Activated CD4-positive, alpha-beta T cell treated with anti-CD3 and anti-CD28 coated beads, Interleukin-2, amount 10 ng/mL, durations not matched to agents 7 days and 5 days (primary cell): ENCODE measurements at places on chromosomes 5 and 9. TPM values are rescaled to one million over a fixed set of nuclear protein-coding genes. Genes with fewer than 3 reads are reported as not detected.

Gene CDO1
- not detected for total RNA-seq

DNA sequence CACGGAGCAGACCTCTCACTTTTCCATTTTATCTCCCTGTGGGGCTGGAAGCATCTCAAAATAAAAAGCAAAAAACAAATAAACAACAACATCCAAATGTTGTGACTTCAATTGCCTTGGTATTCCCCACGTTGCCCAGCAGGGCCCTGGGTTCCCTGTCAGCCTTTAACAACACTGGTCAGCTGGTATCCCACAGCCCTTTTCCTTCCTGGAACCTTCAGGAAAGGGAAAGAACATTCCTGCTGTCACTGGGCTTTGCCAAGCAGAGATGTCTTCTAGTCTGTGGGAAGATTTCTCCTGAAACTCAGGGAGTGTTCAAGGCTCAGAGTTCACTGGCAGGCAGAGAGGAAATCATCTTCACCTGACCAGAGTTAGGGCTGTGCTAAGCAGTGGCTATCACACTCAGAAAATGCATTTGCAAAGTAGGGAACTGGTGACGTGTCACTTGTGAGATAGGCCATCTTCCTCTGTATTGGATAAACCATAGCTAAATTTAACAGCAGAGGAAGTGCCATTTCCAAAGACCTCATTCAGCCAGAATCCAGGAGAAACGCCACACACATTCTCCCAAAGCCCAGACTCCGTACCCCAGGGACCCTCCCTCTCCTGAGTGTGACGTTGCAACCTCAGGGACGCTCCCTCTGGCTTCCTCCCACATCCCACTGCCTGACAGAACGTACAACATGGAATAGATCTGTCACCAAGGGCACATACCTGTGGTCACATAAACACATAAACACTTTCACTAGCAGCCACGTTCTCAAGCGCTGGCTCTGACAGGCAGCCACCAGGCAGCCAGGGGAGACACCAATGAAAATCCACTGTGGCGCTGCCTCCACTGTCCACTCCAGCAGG, 274.0 kb upstream of the DAPK1 start:
- no peaks in the 10 kb centered on the region for H3K36me3 ChIP-seq

GRCh38 chr9:19493174-19493811, 84.5 kb downstream of the ACER2 start:
- peak; percentile 50 for DNase-seq
- peaks cover 9% of the 10 kb centered on the region for H3K4me1 ChIP-seq
- H3K27me3 ChIP-seq, result peaks cover 2% of the 10 kb centered on the region
- H3K4me3 ChIP-seq, result no peak overlapping the region
- no peak overlapping the region for H3K27ac ChIP-seq

Gene F12
- 0.60 TPM for total RNA-seq

Gene XRCC4
- 9.5 TPM for total RNA-seq

Gene PLAA
- total RNA-seq, result 29.0 TPM

DNA sequence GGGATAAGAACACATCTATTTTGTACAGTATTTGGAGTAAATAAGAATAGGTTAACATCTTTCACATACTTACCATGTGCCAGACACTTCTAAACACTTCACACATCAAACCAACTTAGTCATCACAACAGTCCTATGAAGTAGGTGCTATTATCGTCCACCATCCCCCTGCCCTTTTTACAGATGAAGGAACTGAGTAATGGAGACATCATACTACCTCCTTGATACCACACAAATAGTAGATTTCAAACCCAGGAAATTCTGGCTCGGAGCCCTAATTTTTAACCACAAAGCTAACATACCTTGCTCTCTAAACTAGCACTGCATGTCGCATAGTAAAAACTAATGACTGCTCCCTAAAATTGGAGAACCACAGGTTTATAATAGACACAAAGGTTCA, 4.2 kb upstream of the ZNF366 start:
- H3K27me3 ChIP-seq, result peaks cover 27% of the 10 kb centered on the region
- no peak overlapping the region for H3K4me3 ChIP-seq
- H3K4me1 ChIP-seq, result no peaks in the 10 kb centered on the region

GRCh38 chr5:179875741-179876609, 17.4 kb upstream of the MRNIP start:
- H3K27me3 ChIP-seq, result no peaks in the 10 kb centered on the region
- DNase-seq, result no peak
- H3K27ac ChIP-seq, result no peak overlapping the region
- peaks cover 2% of the 10 kb centered on the region for H3K4me1 ChIP-seq
- no peak overlapping the region for H3K4me3 ChIP-seq
- H3K36me3 ChIP-seq, result peaks cover 8% of the 10 kb centered on the region

- H3K27me3 ChIP-seq, result peaks cover 30% of the 10 kb centered on the region
- H3K4me1 ChIP-seq, result peaks cover 11% of the 10 kb centered on the region
- no peak overlapping the region for H3K27ac ChIP-seq
Observed at GRCh38 chr5:31853398-31854135, 214.6 kb downstream of the PDZD2 start.

DNA sequence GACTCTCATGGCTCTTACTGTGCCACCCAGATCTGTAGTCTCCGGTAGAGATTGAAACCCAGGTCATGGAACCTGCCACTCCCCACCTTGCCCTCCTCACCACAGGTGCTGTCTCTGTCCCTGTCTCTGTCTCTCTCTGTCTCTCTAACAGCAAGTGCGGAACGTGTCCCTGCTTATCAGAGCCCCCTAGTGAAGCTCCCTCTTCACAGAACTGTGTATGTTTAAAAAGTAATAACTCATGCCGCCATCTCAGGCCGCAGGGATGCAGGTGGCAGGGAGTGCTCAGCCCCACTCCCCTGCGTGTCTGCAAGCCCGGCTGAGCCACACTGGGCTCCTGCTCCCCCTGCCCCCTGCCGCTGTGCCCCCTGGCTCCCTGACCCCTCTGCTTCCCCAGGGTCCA, 43.8 kb downstream of the UNC5A start:
- no peak overlapping the region for H3K4me3 ChIP-seq
- H3K4me1 ChIP-seq, result no peaks in the 10 kb centered on the region
- H3K27ac ChIP-seq, result no peak overlapping the region
- no peak for DNase-seq
- H3K36me3 ChIP-seq, result no peaks in the 10 kb centered on the region
- H3K27me3 ChIP-seq, result no peaks in the 10 kb centered on the region

DNA sequence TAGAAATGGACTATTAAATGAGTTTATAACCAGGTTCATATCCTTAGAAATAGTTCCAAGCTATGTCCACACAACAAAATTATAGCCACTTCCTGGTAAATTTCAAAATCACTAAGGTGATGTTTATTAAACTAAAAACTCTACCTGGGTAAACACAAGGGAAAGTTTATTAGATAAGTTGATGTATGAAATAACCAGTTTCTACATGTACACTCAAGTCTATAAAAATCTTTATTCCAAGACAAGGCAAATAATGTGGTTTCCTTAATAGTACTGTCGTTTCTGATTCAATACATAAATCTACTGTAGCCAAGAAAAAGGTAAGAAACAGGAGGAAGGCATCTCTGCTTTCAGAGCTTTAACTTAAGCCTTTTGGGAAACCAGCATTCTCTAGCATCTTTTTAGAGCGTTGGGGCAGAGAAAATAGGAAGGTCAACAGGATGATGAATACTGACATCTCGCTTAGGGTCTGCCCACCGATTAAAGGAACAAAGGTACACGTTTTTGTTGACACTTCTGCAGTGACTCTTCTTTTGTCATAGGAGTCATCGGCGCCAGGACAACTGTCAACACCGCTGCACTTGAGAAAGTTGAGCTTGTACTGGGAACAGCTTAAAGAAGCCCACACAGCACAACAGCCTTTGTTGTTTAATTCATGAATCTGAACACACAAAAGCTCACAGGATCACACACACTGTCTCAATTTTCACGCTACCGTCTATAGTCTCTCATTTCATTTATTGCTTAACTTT, 513.6 kb downstream of the SLCO4C1 start:
- H3K27ac ChIP-seq, result no peak overlapping the region
- no peak for DNase-seq
- no peaks in the 10 kb centered on the region for H3K36me3 ChIP-seq
- H3K4me3 ChIP-seq, result no peak overlapping the region
- no peaks in the 10 kb centered on the region for H3K27me3 ChIP-seq

DNA sequence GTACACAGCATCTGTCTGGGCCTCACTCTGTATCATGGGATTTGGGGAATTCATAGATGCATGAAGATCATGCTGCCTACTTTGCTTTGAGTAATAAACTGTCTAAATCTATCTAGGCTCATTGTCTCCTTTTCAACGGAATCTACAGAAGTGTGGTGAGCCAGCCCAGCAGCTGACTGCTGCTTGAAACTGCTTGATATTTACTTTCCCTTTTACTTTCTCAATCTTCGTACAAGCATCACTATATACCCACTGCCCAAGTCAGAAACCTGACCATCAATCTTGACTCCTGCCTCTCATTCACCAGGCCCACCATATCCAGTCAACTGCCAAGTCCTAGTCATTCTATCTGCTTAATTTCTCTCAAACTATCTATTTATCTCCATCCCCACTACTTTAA, 142.9 kb downstream of the NR2F1-AS1 start:
- no peaks in the 10 kb centered on the region for H3K4me1 ChIP-seq
- H3K36me3 ChIP-seq, result no peaks in the 10 kb centered on the region
- no peak for DNase-seq
- no peaks in the 10 kb centered on the region for H3K27me3 ChIP-seq

Gene ANKRD31
- 0.17 TPM for total RNA-seq

Gene FGF1
- total RNA-seq, result not detected

DNA sequence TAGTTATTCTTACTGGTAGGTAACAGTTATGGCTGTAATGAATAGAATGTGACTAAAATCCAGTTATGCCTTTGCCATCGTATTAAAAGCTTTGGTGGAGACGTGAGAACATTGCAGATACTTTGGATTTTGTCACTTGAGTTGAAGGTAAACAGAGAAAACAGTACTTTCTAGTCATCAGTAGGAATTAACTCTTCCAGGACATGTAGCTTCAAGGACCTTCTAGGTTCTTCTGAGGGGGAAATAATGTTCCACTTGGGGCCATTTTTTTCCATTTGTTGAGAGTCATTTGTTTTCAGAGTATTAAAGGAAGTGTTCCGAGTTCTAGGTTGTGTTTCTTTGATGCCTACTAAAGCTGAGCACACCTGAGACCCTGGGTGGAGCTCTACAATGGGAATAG, 6.1 kb downstream of the TJP2 start:
- H3K4me1 ChIP-seq, result peaks cover 59% of the 10 kb centered on the region
- peaks cover 4% of the 10 kb centered on the region for H3K27me3 ChIP-seq
- H3K4me3 ChIP-seq, result no peak overlapping the region
- DNase-seq, result no peak

DNA sequence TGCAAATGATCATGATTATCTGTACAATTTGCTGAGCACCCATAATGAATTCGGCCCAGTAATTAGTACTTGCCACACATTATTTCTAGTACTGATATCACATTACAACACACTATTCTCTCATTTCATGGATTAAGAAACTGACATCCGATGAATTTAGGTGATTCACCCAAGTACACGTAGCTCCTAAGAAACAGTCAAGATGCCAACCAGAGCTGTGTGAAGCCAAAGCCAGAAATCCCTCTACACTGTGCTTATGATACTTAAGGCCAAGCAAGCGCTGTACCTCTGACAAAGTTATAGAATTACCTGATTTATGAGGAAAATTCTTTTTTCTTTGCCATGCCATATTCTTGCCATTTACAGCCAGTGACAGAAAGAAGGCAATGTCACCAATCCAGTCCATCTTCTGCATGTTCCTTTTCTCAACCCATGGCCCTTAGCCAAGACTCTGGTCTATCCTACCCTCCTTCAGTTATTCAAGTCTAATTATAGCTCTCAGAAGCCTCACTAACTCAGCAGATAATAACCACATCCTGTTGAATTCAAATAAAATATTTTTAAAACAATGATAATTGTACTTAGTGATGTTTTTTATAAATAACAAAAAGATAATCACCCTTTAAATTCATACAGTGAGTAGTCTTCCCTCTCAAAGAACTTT, 74.3 kb upstream of the PTGER4 start:
- H3K4me3 ChIP-seq, result no peak overlapping the region
- H3K36me3 ChIP-seq, result peaks cover 3% of the 10 kb centered on the region
- no peak for DNase-seq
- peaks cover 31% of the 10 kb centered on the region for H3K4me1 ChIP-seq
- H3K27ac ChIP-seq, result peak overlapping the region; percentile 90
- H3K27me3 ChIP-seq, result no peaks in the 10 kb centered on the region

Gene SH3TC2
- not detected for total RNA-seq

Gene ABLIM3
- not detected for total RNA-seq

Gene DEPDC1B
- 51.1 TPM for total RNA-seq

DNA sequence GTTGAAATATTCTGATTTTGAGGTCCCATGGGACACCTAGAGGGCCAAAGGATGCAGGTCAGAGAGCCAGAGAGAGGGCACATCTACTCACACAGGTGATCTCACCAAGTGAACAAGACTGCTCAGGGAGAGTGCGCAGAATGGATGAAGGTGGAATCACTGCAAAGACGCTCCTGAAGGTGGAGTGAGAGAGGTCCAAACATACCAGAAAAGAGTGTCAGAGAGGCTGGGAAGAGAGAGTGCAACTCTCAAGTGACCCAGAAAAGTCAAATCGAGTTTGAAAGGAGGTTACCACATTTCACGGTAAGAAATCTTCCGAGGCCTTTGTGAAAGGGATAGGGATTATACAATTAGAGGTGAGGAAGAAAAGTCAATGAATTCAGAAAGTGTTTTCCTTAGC, 173.4 kb downstream of the EPB41L4A start:
- DNase-seq, result no peak
- H3K4me3 ChIP-seq, result no peak overlapping the region
- H3K27me3 ChIP-seq, result peaks cover 18% of the 10 kb centered on the region
